Right lobe of liver (tissue), 6 donors: ENCODE measurements at places on chromosomes 16 and 17. TPM values are rescaled to one million over a fixed set of nuclear protein-coding genes. Genes with fewer than 3 reads are reported as not detected.

- DNase-seq = no peak
- H3K4me1 ChIP-seq = no peaks in the 10 kb centered on the region
- H3K4me3 ChIP-seq = no peak overlapping the region
- H3K27ac ChIP-seq = no peak overlapping the region
- no peaks in the 10 kb centered on the region for H3K27me3 ChIP-seq
These were observed 15.7 kb upstream of the CCL1 start for GRCh38 chr17:34378664-34379101.

OR1G1 gene
- not detected for total RNA-seq

GRCh38 chr16:26464576-26465266, 602.0 kb upstream of the C16orf82 start:
- H3K36me3 ChIP-seq = no peaks in the 10 kb centered on the region
- no peak overlapping the region for H3K4me3 ChIP-seq
- DNase-seq = no peak
- H3K4me1 ChIP-seq = no peaks in the 10 kb centered on the region
- no peaks in the 10 kb centered on the region for H3K27me3 ChIP-seq

- DNase-seq = no peak
- no peaks in the 10 kb centered on the region for H3K36me3 ChIP-seq
- H3K27me3 ChIP-seq = no peaks in the 10 kb centered on the region
These were observed 313.1 kb downstream of the MAF start for GRCh38 chr16:79287424-79287917.

PRCD gene
- total RNA-seq = not detected

GRCh38 chr16:70257391-70257790, 5.7 kb upstream of the EXOSC6 start:
- H3K36me3 ChIP-seq = peaks cover 100% of the 10 kb centered on the region
- no peaks in the 10 kb centered on the region for H3K27me3 ChIP-seq
- H3K27ac ChIP-seq = no peak overlapping the region
- DNase-seq = no peak
- H3K4me1 ChIP-seq = no peaks in the 10 kb centered on the region

SLC39A11 gene
- total RNA-seq = 43.9 TPM

- no peak overlapping the region for H3K27ac ChIP-seq
- H3K36me3 ChIP-seq = no peaks in the 10 kb centered on the region
- H3K27me3 ChIP-seq = no peaks in the 10 kb centered on the region
- DNase-seq = no peak
- H3K4me1 ChIP-seq = no peaks in the 10 kb centered on the region
These were observed 33.3 kb downstream of the MSI2 start for GRCh38 chr17:57289613-57290012.

- no peaks in the 10 kb centered on the region for H3K27me3 ChIP-seq
- no peak overlapping the region for H3K27ac ChIP-seq
- DNase-seq = peak; percentile 62
- H3K36me3 ChIP-seq = no peaks in the 10 kb centered on the region
- H3K4me3 ChIP-seq = peak overlapping the region; percentile 57
These were observed 12.3 kb downstream of the CES4A start for GRCh38 chr16:67000384-67001351.

DNA sequence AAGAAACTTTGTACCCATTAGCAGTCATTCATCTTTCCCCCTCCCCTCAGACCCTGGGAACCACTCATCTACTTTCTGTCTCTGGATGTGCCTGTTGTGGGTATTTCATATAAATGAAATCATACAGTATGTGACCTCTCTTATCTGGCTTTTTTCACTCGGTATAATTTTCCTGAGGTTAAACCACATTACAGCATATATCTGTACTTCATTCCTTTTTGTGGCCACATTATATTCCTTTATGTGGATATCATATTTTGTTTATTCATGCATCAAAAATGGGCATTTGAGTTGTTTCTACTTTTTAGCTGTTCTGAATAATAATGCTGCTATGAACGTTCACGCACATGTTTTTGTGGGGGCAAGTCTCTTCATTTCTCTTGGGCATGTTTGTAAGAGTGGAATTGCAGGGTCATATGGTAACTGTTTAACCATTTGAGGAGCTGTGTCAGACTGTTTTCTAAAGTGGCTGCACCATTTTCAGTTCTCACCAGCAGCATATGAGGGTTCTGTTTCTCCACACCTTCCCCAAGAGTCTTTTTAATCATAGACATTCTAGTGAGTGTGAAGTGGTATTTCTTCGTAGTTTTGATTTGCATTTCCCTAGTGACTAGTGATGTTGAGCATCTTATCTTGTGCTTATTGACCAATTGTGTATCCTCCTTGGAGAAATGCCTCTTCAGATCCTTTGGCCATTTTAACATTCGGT, 3.8 kb downstream of the SNX29 start:
- H3K27me3 ChIP-seq = no peaks in the 10 kb centered on the region
- H3K4me3 ChIP-seq = no peak overlapping the region
- H3K27ac ChIP-seq = no peak overlapping the region
- no peak for DNase-seq
- no peaks in the 10 kb centered on the region for H3K4me1 ChIP-seq

ZP2 gene
- total RNA-seq = not detected

SLC22A31 gene
- 0.19 TPM for total RNA-seq

- H3K27me3 ChIP-seq = no peaks in the 10 kb centered on the region
- peak; percentile 51 for DNase-seq
- no peak overlapping the region for H3K27ac ChIP-seq
These were observed 17.4 kb downstream of the CA4 start for GRCh38 chr17:60167065-60167741.

CACNG3 gene
- total RNA-seq = not detected

DNA sequence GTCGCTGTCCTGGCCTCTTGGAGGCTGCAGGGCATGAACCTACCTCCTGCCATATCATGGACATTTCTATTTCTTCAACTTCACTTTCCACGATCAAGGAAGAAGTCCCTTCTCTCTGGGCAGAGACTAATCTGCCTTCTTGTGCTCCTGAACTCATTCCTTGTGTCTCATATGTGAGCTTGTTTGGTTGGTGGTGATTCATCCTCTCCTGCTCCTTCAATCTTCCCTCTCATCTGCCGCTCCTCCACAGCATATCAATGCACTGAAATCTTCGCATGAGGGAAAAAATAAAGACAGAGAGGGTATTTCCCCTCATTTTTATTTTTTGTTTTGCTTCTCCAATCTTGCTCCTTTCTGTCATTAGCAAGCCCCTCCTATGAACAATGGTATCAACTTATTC, 571.7 kb upstream of the GOT2 start:
- no peak overlapping the region for H3K27ac ChIP-seq
- no peaks in the 10 kb centered on the region for H3K36me3 ChIP-seq
- H3K4me3 ChIP-seq = no peak overlapping the region
- no peak for DNase-seq
- no peaks in the 10 kb centered on the region for H3K4me1 ChIP-seq
- no peaks in the 10 kb centered on the region for H3K27me3 ChIP-seq

KRT33A gene
- total RNA-seq = not detected

MPP3 gene
- 2.0 TPM for total RNA-seq

GRCh38 chr17:81161972-81162371, 3.3 kb upstream of the PVALEF start:
- no peak overlapping the region for H3K27ac ChIP-seq
- H3K4me1 ChIP-seq = no peaks in the 10 kb centered on the region
- H3K36me3 ChIP-seq = no peaks in the 10 kb centered on the region
- no peaks in the 10 kb centered on the region for H3K27me3 ChIP-seq

NXN gene
- total RNA-seq = 7.0 TPM

- no peak overlapping the region for H3K4me3 ChIP-seq
- no peak for DNase-seq
- H3K36me3 ChIP-seq = no peaks in the 10 kb centered on the region
- no peaks in the 10 kb centered on the region for H3K27me3 ChIP-seq
- H3K4me1 ChIP-seq = peaks cover 22% of the 10 kb centered on the region
These were observed 37.1 kb downstream of the LDHD start for GRCh38 chr16:75079346-75079926.
